ENCODE measurements at places on chromosomes 5 and 9. TPM values are rescaled to one million over a fixed set of nuclear protein-coding genes. Genes with fewer than 3 reads are reported as not detected.
A peak's percentile ranks its signal among the peaks of the same experiment; 100 is the strongest.

GRCh38 chr9:682633-683508 lies 158.6 kb upstream of the DMRT1 start:
- peak overlapping the region; percentile 94 for H3K27ac ChIP-seq
- no peaks in the 10 kb centered on the region for H3K36me3 ChIP-seq
- no peaks in the 10 kb centered on the region for H3K27me3 ChIP-seq
- H3K4me3 ChIP-seq, result peak overlapping the region; percentile 8
- DNase-seq, result no peak

- H3K4me1 ChIP-seq, result no peaks in the 10 kb centered on the region
- no peak overlapping the region for H3K27ac ChIP-seq
- no peak overlapping the region for H3K4me3 ChIP-seq
- no peaks in the 10 kb centered on the region for H3K27me3 ChIP-seq
- H3K36me3 ChIP-seq, result no peaks in the 10 kb centered on the region
- DNase-seq, result no peak
These were observed 137.6 kb downstream of the INSYN2B start for GRCh38 chr5:169842699-169843098.

DNA sequence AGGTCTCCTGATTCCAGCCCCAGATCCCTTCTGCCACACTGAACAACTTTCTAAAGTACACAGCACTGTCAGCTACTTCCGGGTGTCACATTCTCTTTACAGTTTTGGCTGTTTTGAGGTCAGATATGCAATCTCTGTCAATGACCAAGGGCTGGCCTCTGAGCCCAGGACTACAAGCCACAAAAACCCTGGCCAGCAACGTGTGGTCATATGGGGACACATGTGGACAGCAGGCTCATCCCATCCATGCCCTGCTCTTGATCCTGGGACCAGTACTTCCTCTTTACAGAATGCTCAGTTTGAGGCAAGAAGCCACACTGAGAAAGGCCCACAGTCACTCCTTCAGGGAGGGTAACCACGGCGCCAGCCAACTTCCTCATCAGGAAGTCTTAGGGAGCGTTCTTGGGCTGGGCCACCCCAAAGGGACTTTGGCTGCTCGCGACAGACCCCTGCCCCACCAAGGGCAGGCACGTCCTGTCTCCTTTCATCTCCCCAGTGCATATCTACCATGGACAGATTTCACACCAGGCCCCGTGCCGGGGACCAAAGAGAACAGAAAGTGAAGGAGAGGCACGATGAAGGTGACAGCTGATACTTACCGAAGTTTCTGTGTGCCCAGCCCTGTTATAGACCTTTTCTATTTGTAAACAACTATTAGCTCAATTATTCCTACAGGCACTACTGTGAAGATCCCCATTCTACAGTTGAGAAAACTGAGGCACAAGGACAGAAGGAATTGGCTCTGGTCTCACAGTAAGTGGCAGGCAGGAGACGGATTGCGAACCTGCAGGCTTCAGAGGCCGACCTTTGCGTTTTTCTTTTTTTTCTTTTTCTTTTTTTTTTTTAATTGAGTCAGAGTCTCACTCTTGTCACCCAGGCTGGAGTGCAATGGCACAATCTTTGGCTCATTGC lies 37.3 kb downstream of the STK10 start:
- no peak overlapping the region for H3K4me3 ChIP-seq
- peaks cover 13% of the 10 kb centered on the region for H3K36me3 ChIP-seq
- H3K27me3 ChIP-seq, result no peaks in the 10 kb centered on the region
- peaks cover 7% of the 10 kb centered on the region for H3K4me1 ChIP-seq

- no peaks in the 10 kb centered on the region for H3K4me1 ChIP-seq
- H3K27me3 ChIP-seq, result no peaks in the 10 kb centered on the region
- no peak overlapping the region for H3K4me3 ChIP-seq
These were observed 8.9 kb upstream of the ENTPD8 start for GRCh38 chr9:137449931-137450538.

C9orf153 gene
- under 0.01 TPM for total RNA-seq

- no peaks in the 10 kb centered on the region for H3K36me3 ChIP-seq
- H3K4me3 ChIP-seq, result no peak overlapping the region
- no peaks in the 10 kb centered on the region for H3K27me3 ChIP-seq
These were observed 79.4 kb upstream of the DIRAS2 start for GRCh38 chr9:90722071-90722470.

DNA sequence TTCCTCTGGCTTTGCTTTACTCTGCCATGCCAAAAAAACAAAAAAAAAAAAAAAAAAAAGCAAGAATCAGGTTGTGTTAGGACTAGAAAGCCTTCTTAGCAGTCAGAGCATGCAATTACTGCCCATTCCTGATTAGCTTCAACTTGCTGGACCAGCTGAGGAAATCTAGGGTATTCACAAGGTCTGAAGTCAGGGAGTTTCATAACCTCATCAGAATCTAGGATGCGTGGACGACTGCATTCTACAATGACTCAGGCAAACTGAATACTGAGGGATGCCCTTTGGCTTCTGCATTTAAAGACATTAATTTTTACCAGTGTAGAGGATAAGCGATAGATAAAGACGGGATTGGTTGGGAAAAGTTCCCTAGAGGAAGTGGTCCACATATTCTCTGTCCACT lies 39.2 kb upstream of the SHOC1 start:
- H3K4me3 ChIP-seq, result no peak overlapping the region
- H3K4me1 ChIP-seq, result peaks cover 15% of the 10 kb centered on the region
- H3K36me3 ChIP-seq, result no peaks in the 10 kb centered on the region
- no peak overlapping the region for H3K27ac ChIP-seq
- peak; percentile 75 for DNase-seq

Measured in osteoblast (primary cell).